Bone marrow (tissue), 2 donors: ENCODE measurements at places on chromosomes 6 and 20.

GRCh38 chr6:43509984-43510826 is at the start of gene LRRC73:
Gene LRRC73, minus strand, starts transcription at chr6:43510346. Its CDS starts 561 bp downstream, at chr6:43509785.
- peak; percentile 67 for DNase-seq

GRCh38 chr20:25355866-25356265 is 34.8 kb downstream of the ABHD12 start:
- DNase-seq: no peak

GRCh38 chr6:13667655-13668054 is 44.0 kb downstream of the RANBP9 start:
- DNase-seq: no peak

GRCh38 chr6:17505767-17506280 is 94.3 kb upstream of the FAM8A1 start:
- no peak for DNase-seq

GRCh38 chr20:25532971-25533391 is 52.4 kb downstream of the NINL start:
- no peak for DNase-seq
